ENCODE measurements at places on chromosomes 6 and 20.
A peak's percentile ranks its signal among the peaks of the same experiment; 100 is the strongest.

DNA sequence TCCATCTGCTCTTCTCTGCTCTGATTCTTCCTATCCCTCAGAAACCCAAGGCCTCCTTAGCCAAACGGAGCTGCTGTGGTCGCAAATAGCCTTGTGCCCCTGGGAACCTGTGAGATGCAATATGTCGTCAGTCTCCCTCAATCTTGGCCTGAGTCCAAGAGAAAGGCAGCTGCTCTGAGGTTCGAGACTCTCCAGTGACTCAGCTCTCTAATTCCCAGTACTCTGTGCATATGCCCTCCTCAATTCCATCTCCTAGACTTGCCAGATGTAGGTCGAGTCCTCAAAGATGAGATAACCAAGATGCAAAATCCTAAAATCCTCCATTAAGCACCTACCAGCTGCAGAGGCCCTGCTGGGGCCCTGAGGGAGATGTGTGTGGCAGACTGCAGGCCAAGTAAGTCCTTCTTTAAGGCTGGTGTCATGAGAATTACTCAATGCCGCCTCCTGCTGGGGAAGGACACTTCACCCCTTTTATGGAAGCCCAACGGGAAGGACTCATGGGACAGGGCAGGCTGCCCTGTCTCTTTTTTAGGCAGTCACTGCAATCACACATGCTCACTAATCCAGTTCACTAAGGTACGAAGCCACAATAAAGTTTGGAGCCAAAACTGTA is 28.5 kb downstream of the C6orf15 start:
- peak; percentile 31 for DNase-seq

GRCh38 chr6:81734081-81734480 is 18.4 kb downstream of the TENT5A start:
- DNase-seq: no peak

- no peak for DNase-seq
Observed at GRCh38 chr6:127880429-127880828, 20.4 kb downstream of the THEMIS start.

DNA sequence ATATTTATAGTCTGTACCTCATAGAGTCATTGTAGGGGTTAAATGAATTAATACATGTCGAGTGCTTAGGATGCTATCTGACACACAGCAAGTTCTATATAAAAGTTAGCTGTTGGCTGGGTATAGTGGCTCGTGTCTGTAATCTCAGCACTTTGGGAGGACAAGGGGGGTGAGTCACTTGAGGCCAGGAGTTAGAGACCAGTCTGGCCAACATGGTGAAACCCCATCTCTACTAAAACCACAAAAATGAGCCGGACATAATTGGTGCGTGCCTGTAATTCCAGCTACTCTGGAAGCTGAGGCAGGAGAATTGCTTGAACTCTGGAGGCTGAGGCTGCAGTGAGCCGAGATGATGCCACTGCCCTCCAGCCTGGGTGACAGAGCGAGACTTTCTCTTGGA is 222.9 kb downstream of the UBE3D start:
- no peak for DNase-seq

DNA sequence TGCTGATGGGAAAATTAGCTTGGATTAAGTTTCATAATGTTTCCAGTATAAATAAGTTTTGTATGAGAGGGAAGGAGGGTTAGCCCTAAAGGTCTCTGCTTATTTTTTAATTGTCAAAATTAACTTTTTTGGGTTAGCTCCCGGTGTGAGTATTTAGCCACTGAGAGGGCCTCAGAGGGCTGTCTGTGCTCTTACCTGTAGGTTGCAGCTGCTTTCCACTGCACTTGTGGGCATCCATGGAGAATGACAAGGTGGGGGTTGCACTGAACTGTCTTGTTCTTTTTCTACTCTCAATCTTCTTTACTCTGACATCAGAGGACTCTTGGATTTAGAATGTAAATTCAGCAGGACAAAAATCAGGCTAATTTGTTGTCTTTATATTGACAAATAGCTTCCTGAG is 81.4 kb downstream of the CD164 start:
- DNase-seq: no peak

DNA sequence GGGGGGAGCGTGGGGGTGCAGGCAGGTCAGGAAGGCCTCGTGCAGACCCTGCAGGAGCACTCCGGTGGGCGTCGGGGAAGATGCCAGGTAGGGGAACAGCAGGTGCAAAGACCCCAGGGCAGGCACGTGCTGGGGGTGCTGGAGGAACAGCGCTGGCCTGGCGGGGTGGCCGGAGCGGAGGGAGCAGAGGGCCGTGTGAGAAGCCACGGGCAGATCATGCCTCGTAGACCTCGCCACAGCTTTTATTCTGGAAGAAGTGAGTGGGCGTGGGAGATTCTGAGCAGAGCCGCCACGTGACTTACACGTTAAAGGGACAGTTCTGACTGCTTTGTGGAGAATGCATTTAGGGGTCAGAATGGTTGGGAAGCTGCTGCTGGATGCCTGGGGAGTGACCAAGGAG is 9.3 kb downstream of the NTSR1 start:
- no peak for DNase-seq

DNA sequence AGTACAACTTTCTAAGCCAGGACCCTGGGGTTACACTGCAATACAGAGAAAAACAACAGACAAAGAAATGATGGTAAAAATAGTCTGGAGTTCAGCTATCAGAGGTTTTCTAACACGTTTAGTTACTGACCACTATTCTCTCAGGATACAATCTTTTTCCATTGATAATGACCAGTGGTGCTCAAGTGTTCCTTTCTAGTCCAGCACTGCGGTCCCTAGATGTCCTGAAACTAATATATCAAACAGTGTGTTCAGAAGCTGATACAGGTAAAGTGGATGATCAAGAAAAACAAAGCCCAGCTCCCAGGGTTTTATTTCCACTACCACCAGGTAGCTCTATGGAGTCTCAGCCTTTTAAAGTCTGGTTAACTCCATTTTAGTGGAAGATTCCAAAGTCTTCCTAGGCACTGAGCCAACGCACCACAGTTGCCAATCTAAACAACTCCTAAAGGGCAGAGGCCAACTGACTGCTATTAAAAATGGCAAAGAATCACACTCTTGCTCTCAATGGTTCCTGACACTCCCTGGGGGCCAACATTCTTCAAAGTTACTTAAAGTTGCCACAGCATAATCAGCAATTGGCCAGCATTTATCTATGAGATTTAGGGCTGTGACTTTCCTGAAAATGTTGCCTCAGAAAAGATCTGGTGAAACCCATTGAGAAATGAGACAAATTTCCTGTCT is 38.2 kb downstream of the DZANK1 start:
- no peak for DNase-seq

DNA sequence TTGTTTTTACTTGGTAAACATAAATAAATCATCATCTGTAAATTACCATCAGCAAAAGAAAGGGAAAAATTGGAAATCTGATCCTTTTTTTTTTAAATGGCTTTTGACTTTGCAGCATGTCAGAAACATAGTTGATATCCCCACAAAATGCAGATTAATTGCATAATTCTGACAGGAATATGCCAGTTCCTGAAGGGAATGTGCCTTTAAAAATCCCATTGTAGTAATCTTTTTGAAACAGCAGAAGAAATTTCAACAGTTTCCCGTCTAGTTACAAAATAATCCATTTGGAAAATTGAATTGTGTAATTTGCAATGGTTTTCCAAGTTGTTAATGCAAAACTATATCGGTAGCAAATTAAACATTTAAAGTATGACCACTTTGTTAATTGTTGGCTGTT is 95.2 kb downstream of the DOK5 start:
- no peak for DNase-seq

DNA sequence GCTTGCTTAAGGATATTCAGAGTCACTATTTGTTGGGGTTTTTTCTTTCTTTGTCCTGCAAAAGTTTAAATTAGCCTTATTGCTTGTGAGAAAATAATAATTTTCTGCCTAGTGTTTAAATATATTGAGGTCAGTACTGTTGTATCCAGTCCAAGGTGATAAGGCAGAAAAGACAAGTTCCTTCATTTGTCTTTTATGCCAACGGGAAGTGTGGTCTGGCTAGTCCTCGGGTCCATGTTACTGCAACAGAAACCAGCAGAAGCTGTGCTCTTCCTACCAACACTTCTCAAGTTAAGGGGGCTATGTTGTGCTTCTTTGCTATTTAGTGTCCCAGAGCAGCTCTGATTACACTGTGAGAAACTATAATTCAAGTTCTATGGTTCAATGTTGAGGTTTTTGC is 301.1 kb downstream of the TBC1D7 start:
- no peak for DNase-seq

GRCh38 chr6:4986999-4987398 is 16.8 kb downstream of the RPP40 start:
- DNase-seq: no peak

Data from activated T-cell treated with anti-CD3 and anti-CD28 coated beads, Interleukin-2, amount 50 U/mL, for 1 hour (primary cell).